ENCODE measurements at places on chromosomes 11 and 22.

DNA sequence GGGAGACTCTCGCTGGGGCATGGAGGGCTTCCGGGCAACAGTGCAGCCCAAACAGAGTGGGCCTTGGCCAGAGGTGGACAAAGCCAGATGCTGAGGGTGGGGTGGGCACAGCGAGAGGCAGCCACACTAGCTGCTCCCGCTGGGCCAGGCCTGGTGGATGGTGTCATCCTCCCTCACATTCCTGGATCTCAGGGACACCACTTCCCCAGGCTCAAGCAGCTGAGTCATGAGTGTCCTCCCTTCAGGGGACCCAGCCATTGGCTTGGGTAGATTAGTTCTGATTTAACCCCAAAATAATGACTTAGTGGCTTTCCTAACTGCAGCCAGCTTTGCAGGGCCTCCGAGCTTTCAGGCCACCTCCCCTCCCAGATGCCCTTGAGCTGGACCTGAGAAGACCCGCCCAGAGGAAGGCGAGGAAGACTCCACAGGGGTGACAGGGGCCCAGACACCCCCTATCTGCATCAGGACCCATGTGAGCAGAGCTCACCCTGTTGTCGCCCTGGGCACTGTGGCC lies 25.9 kb upstream of the WNT7B start:
- DNase-seq = no peak

DNA sequence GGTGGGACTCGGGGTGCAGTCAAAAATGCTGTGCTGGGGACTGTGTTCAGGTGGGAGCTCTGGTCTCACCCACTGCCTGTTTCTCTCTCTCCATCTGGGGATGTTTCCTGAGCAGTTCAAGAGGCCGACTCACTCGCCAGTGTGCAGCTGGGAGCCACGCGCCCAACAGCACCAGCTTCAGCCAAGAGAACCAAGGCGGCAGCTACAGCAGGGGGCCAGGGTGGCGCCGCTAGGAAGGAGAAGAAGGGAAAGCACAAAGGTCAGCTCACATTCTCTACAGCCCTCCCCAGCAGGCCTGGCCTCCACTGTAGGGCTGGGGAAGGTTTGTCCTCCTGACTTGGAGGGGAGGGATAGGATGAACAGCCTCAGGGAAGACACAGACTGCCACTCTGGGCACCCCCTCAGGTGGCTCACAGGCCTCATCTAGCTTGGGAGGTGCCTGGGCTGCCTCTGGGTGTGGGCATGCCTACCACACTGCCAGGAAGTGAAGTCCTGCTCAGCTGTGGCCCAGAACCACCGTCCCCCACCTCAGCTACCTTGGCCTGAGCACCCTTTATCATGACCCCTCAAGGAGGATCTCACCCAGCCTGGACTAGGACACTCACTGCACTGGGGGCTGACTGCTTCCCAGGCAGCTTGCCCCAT lies 13.0 kb downstream of the TUB start:
- DNase-seq = no peak

DNA sequence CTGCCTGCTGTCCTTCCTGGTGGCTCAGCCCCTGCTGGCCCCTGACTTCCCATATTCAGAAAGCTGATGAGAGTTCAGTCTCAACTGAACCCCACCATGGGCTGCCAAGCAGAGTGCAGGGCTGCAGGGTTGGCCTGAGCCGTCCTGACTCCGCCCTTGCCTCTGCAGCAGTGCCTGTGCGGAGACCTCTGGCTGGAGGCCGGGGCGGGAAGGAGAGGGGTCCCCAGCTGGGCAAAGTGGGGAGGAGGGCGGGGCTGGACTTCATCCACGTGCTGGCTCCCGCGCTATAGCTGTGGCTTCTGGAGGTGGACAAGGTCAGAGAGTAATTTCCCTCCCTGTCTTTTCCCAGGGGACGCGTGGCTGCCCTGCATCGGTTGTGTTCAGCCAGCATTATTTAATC lies 13.6 kb downstream of the GLB1L3 start:
- DNase-seq = no peak

GRCh38 chr11:114285599-114285998 lies 10.6 kb upstream of the NNMT start:
- DNase-seq = no peak

GRCh38 chr11:65726660-65727059 lies 6.1 kb upstream of the RNASEH2C start:
- no peak for DNase-seq

GRCh38 chr11:13208921-13209320 lies 68.7 kb upstream of the BMAL1 start:
- DNase-seq = no peak

GRCh38 chr11:122033631-122034030 lies 82.4 kb downstream of the BLID start:
- no peak for DNase-seq

DNA sequence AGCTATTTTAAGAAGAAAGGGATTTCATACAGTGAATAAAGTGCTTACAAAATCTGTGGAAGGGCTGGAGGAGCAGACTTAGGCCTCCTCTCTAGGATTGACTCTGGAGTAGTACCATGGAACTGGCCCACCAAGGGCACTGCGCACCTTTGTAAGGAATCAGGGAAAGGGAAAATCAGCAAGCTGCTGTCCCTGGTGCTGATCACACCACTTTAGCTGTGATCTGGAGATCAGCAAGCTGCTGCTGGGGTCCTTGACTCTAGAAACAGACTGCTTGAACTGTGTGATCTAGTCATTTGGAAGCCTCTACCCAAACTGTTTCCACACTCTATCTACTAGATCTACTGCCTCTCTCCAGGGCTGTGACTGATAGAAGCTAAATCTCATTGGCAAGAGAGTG lies 18.4 kb upstream of the TECTA start:
- no peak for DNase-seq

- no peak for DNase-seq
Measured at GRCh38 chr11:11635443-11635842, 13.6 kb upstream of the GALNT18 start.

DNA sequence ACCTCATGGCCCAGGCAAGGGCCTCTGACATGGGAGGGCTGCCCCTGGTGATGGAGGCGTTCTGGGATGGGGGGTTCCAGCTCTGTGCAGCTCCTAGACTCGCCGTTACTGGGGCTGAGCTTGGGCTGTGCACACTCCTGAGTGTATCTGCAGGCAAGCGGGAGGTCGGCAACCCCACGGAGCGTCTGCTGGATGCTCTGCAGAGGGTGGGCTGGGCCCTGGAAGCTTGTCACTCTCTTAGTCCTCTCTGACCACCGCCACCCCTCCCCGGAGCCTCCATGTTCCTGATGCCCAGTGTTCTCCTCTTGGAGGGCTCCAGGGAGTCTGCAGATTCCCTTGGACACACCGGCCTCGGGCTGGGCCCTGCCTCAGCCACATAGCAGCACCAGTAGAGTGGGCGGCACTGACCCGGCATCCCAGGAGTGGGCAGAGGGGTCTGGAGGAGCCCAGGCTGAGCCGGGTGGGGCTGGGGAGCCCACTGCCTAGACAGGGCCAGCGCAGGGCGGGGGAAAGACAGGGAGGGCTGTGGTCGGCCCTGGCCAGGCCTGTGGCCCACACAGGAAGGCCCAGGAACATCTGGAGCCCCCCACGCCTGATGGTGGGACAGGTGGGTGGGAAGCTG lies 20.6 kb upstream of the MUC5B start:
- no peak for DNase-seq

- DNase-seq = no peak
Measured at GRCh38 chr11:95702526-95702925, 87.1 kb downstream of the FAM76B start.

DNA sequence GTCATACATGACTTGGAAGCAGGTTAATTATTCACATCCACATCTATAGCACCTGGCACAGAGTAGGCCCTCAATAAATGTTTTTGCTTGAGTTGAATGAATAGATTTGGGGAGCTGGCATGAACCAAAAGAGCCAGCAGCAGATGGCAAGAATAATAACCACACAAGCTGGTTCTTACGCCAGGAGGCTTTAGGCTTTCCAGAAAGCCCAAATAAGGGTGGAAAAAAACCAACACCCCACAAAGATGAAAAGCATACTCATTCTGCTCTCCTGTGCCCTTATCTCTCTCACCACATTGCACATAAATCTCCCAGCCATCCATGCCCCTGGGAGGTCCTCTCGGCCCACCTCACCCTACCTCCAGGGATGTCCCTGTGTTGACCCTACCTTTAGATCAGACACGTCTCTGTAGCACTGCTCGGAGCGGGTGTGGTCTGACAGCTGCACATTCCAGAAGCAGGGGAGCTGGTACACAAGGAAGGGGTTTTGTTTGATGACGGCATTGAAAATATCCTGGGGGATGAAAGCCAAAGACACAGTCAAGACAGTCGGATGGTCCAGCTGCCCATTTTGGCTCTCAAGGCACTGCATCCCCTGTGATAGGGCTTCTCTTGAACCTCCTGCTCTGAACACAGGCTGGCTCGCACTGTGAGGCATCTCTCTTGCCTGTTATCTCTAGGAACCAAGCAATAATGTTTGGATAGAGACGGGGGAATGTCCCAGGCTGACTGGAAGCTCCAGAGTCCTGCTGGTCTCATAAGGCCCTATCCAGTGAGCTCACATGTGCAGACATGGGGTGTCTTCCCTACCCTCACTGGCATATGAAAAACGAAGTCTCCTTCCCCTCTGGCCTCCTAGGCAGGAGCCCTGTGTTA lies 323.6 kb upstream of the SYN3 start:
- no peak for DNase-seq

- DNase-seq = no peak
Measured at GRCh38 chr11:103294516-103294915, 185.3 kb downstream of the DYNC2H1 start.

DNA sequence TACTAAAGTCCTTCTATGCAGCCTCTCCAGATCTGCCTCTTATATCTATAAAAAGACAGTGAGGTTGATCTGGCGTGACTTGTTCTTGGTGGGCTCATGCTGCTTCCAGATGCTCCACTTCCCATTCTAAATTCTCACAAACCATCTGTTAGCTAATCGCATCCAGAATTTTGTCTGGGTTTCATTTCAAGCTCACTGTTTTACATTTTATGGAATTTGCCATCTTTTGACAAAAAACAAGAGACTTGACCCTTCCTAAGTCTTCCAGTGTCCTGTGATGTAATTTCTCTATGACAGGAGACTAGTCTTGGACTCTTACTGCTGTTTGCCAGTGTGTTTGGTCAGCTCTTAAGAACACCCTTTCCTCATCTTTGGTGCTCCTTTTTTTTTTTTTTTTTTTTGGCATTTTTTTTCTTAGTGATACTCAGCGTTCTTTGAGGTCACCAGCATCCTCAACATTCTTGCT lies 23.0 kb downstream of the CRKL start:
- DNase-seq = no peak

DNA sequence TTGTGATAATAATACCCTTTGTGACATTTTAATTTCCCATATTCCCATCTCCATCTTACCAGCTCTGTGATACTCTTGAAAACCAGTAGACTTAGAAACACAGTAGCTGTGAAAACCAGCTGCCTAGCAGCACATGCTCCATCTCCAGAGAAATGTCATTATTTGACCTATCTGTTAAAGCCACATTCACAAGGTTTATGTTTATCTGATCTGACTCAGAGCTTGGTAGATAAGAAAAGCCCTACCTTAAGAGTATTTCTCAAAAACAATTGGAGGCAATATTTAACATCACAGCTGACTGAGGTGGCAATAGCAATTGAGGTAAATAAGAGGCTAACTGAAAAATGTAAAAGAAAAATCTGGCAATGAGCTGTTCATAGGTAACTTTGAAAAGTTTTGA lies 8.1 kb upstream of the ANO3 start:
- no peak for DNase-seq

- DNase-seq = no peak
Measured at GRCh38 chr11:72039031-72039855, 40.5 kb downstream of the IL18BP start.

- DNase-seq = no peak
Measured at GRCh38 chr11:29389793-29390192, 627.0 kb downstream of the KCNA4 start.

DNA sequence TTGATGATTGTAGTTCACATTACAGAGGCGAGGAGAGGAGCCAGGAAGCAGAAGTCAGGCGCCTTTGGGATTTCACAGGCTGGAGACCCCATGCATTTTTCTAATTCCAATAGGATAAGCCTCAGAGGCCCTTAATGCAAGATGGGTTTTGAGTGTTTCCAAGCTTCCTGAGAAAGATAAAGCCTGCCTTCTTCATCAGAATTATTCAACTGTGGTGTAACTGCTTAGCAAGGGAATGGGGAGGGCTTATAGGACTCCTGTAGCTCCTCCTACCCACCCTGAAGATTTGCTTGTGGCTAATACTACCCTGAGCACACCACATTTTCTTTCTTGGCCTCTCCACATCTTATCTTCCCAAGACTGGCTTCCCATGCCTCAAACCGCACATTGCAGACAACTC lies 151.1 kb upstream of the ISX start:
- DNase-seq = no peak

DNA sequence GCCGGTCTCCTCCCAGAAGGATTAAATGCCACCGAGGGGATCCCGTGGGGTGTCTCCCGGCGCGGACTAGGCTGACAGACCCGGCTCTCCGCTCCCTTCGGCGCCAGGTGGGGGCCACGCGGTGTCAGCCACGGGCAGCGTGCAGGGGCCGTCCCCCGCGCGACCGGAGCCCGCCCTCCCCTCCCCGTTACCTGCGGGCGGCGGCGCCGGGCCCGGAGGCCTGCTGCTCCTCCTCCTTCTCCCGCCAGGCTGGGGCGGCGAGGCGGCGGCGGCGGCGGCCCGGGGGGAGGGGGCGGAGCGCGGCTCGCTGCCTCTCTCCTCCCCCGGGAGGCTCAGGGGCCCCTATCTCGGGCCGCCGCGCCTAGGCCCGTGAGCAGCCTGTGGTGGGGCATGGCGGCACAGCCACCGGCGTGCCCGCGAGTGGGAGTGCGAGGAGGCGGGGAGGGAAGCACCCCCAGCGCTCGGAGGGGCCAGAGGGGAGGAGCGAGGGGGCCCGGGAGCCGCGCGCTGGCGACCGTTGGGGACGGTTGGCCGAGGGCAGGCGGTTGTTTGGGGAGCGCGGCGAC lies 450 bp downstream of the ZBTB44 start:
- peak; percentile 33 for DNase-seq

- DNase-seq = no peak
Measured at GRCh38 chr11:112542479-112542878, 281.8 kb upstream of the PLET1 start.

DNA sequence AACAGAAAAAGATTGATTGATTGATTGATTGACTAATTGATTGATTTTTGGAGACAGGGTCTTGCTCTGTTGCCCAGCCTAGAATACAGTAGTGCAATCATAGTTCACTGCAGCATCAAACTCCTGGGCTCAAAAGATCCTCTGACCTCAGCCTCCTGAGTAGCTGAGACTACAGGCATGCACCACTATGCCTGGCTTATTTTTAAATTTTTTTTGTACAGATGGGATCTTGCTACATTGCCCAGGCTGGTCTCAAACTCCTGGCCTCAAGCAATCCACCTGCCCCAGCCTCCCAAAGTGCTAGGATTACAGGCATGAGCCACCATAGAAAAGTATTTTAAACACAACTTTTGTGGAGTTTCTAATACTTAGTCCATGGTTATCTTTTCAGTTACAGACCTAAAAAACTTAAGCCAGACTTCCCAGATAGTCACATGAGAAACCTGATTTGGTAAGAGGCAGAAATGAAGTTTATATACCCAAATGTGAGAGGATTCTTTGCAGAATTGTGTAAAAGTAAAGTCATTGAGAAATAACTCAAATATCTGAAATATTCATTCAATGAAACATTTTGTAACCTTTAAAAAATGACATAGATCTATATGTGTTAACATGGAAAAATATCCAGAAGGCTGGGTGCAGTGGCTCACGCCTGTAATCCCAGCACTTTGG lies 186.5 kb downstream of the SWAP70 start:
- DNase-seq = no peak

GRCh38 chr11:36131721-36132397 lies 157.4 kb downstream of the COMMD9 start:
- DNase-seq = no peak

GRCh38 chr22:37145180-37146050 lies 4.3 kb downstream of the IL2RB start:
- DNase-seq = no peak

GRCh38 chr11:36688132-36688531 lies 90.1 kb upstream of the RAG2 start:
- DNase-seq = no peak
